Fibroblast of gingiva (primary cell): ENCODE measurements at places on chromosomes 13 and 19.

GRCh38 chr19:1417145-1417544 lies 9.8 kb downstream of the DAZAP1 start:
- DNase-seq, result peak; percentile 71

GRCh38 chr13:68261105-68261504 lies 1031.0 kb upstream of the PCDH9 start:
- DNase-seq, result no peak

DNA sequence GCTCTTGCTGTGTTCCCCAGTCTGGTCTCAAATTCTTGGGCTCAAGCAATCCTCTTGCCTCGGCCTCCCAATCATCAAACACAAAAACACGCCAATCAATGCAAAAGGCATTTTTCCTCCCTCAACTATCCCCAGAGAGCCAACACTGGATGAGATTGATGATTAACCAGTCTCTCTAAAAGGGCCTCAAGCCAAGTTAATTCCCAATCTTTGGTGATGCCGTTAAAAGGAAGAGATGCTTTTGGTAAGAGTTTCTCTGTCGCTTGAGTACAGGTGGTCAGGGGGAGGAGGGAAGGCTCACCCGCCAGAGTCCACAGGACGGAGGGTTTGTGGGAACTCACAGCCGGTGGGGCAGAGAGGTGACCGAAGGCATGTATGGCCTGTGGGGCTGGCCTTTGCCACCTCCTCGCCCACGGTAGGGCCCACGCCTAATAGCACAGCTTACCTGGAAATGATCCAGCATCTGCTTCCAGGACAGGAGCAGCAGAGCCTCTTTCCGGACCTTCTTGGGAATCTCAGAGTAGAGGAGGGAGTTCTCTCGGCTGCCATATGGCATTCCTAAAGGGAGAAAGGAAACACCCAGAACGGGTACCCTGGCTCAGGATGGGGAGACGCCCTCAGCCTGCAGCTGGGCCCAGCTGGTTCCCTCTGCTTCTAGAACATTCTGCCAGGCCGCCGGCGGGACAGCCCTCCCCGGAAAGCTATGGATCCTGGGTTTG lies 18.1 kb downstream of the DPP9 start:
- no peak for DNase-seq

- DNase-seq, result no peak
Measured at GRCh38 chr13:100182900-100183490, 94.1 kb downstream of the PCCA start.
